ENCODE measurements at places on chromosomes 7 and 10.

DNA sequence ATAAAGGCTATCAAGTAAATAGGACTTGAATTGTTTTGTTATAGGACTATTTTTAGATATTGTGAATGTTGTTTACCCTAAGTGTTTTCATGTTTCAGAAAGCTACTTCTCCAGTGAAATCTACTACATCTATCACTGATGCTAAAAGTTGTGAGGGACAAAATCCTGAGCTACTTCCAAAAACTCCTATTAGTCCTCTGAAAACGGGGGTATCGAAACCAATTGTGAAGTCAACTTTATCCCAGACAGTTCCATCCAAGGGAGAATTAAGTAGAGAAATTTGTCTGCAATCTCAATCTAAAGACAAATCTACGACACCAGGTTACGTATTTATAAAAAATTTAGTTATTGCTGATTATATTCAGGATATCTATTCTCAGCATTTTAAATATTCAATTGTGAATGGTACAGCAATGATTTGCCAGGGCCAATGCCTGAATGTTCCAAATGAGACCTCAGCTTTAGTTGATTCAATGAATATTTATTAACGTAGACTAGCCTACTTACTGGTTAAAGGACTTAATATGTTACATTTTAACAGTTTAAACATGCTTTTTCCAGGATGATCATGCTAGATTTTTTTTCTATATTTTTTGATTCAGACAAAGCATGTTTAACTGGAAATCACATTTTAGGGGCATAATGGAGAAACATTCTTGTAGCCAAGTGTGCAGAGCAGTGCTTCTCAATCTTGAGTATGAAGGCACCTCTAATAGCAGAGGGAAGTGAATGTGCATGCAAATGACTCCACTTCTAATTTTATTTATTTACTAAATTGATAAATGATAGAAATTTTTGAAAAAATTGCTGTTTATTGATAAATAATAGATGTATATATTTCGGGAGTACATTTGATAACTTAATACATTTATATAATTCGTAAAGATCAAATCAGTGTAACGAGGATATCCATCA lies 18.2 kb downstream of the ANLN start:
- DNase-seq, result no peak

- DNase-seq, result no peak
Observed at GRCh38 chr7:74101061-74101681, 17.6 kb downstream of the LIMK1 start.

DNA sequence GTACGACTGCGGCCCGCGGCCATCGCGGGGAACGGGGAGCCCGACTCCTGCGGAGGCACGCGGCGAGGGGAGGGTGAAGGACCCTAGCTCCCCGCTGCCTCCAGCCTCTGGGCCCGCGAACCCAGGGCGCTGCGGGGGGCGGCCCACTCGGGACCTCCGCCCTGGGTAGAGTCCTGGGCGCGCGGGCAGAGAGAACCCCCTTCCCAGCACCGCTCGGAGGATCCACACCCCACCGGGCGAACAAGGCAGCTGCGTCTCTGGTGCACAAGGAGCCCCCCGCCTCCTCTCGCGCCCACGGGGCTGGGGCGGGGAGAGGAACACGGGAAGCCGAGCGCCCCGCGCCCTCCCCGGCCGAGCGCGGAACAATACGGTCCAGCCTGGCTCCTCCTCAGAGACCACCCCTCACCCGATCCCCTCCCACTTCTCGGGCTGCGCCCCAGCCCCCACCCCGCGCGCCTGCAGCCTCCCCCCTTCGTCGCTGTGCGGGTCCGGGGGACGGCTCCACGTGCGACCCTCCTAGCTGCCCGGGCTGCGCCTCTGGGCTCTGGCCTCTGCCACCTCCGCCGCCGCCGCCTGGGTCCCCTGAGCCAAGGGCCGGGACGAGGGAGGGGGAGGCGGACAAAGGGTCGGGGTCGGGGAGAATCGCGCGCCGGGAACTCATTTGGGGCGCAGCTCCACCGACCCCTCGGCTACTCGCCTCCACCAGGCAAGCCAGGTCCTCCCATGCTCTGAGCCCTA lies at the start of gene WDR86:
TSS of gene WDR86 (minus strand) at position 372 of the 738 bp plus-strand sequence. CDS start 449 bp downstream, outside the sequence.
- DNase-seq, result no peak

GRCh38 chr7:156026076-156026600 lies 213.9 kb upstream of the SHH start:
- no peak for DNase-seq

DNA sequence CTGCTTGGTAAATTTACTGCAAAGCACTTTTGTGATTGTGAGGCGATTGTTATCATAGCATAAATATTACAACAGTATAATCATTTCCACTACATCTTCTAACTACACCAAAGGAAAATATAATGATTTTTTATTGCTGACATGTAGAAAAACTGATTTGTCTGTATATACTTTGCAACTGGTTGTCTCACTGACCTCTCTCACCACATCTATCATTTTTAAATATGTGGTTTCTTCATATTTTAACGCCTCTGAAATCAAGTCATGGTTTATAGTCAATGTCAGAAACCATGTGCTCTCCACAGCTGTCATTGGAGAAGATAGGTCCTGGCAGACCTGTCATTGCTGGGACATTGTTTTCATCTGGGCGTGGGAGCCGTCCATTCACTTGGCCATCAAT lies 315.4 kb upstream of the KLF6 start:
- no peak for DNase-seq

All from stimulated activated CD8-positive, alpha-beta memory T cell treated with anti-CD3 and anti-CD28 coated beads, Interleukin-2, amount 100 ng/mL, for 48 hours (primary cell).